ENCODE measurements at places on chromosomes 7 and 10. TPM values are rescaled to one million over a fixed set of nuclear protein-coding genes. Genes with fewer than 3 reads are reported as not detected.

Gene SYT15
- total RNA-seq, result 0.33 TPM

Gene VTI1A
- total RNA-seq, result 54.6 TPM

Gene LIPK
- not detected for total RNA-seq

GRCh38 chr10:97047788-97048187, 138.0 kb downstream of the SLIT1 start:
- H3K4me3 ChIP-seq, result no peak overlapping the region
- H3K4me1 ChIP-seq, result peaks cover 3% of the 10 kb centered on the region
- H3K36me3 ChIP-seq, result no peaks in the 10 kb centered on the region
- peaks cover 21% of the 10 kb centered on the region for H3K27me3 ChIP-seq

DNA sequence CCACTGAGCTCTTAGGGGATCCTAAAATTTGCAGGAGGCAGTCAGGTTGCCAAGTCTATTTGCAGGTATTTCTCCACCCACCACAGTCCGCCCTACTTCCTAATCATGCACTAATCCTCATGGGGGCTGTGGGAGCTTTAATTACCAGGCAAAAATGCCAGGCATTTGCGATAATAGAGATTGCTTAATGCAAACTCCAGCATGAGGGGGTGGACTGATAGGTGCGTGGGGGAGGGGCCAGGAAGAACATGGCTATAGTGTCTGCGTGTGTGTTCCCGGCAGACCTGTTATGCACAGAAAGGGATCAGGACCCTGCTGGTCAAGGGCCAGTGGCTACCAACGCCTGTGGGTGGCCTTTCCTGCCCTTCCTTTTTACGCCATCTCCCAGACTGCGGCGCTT, 15.6 kb upstream of the AQP1 start:
- DNase-seq, result no peak
- no peaks in the 10 kb centered on the region for H3K27me3 ChIP-seq
- no peaks in the 10 kb centered on the region for H3K4me1 ChIP-seq
- no peak overlapping the region for H3K4me3 ChIP-seq

DNA sequence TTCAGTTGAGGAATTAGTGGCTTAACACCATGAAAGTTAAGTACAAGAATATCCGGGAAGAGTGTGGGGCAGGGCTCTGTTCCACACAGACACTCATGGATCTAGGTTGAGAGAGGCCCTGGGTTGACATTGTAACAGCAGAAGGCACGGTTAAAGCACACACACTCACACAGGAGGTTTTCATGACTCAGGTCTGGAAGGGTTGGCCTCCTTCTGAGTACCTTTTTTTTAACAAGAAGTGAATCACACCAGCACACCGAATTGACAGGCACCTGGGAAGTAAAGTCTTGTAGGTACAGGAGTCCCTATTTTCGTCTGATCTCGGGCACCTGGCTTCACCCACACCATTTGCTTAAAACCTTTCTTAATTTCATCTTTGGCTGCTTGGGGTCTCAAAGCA, 509.4 kb upstream of the ADARB2 start:
- DNase-seq, result no peak
- H3K4me3 ChIP-seq, result no peak overlapping the region
- H3K36me3 ChIP-seq, result no peaks in the 10 kb centered on the region
- no peaks in the 10 kb centered on the region for H3K4me1 ChIP-seq
- H3K27me3 ChIP-seq, result no peaks in the 10 kb centered on the region
- H3K27ac ChIP-seq, result no peak overlapping the region

Data from activated CD8-positive, alpha-beta memory T cell treated with anti-CD3 and anti-CD28 coated beads, Interleukin-2, amount 10 ng/mL, durations not matched to agents 7 days and 5 days (primary cell).